Left ventricle myocardium inferior (tissue), 1 donor: ENCODE measurements at places on chromosomes 4 and X.

- no peak for DNase-seq
Measured at GRCh38 chr4:153112041-153112441, 92.2 kb upstream of the TRIM2 start.

DNA sequence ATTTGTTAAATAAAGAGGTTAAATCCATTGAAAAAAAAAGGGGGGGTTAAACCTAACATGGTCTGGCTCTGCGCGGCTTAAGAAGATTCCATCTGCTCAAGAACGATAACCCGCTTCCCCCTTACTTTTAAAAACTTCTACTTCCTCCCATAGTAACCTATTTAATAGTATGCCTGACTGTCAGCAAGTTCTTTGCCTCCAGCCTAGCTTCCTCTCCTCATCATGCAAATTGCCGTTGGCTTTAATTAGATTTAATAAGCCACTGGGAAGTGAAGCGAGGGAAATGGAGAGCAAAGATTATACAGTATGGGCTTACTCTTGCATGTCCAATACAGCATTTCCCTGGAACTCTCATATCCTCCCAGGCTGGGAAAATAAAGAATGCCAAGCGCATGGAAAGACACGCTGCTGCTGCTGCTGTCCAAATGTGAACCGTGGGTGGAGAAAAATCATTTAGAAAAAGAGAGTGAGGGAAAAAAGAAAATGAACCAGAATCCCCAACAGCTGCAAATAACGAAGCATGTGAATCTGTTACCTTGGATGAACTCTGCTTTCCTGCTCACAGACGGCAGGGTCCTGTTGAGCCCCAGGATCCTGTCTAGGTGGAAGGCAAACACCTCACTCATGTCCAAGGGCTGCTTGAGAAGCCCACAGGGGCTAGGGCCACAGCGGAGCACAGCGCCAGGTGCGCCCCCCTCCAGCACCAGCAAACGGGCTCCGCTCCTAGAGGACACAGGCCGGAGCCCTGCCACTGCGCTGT lies 2.7 kb downstream of the GASK1B start:
- DNase-seq, result no peak

DNA sequence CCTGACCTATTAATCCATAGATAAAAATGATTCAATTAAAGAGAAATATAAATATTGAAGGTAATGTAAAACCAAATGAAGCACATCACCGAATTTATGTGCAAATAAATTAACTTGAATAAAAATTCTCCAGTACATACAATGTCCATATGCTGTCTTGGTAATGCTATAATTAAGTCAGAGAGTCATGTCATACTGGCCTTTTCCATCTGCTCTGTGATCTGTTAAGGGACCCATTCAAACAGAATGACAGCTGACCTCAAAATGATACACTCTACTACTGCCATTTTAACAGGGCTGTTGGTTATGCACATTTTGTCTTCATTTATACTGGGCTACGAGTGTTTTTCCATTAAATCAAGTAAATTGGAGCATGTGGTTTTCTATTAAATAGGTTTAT lies 99.3 kb downstream of the TEX13A start:
- no peak for DNase-seq

- no peak for DNase-seq
Measured at GRCh38 chr4:56217343-56217890, 169.9 kb downstream of the AASDH start.
